ENCODE measurements at places on chromosomes 5 and 9. TPM values are rescaled to one million over a fixed set of nuclear protein-coding genes. Genes with fewer than 3 reads are reported as not detected.

PPP3R2 gene
- total RNA-seq: not detected

HCN1 gene
- not detected for total RNA-seq

WWC1 gene
- 13.2 TPM for total RNA-seq

- H3K4me1 ChIP-seq: peaks cover 28% of the 10 kb centered on the region
- DNase-seq: no peak
- H3K27me3 ChIP-seq: no peaks in the 10 kb centered on the region
These were observed 13.0 kb downstream of the APBA1 start for GRCh38 chr9:69658987-69659675.

GRCh38 chr5:65161655-65162054 lies 320.1 kb downstream of the ADAMTS6 start:
- no peak overlapping the region for H3K27ac ChIP-seq
- 0 out of 2 replicates have a peak, but pooled peaks cover 4% of the 10 kb centered on the region for H3K4me1 ChIP-seq
- no peaks in the 10 kb centered on the region for H3K27me3 ChIP-seq
- H3K36me3 ChIP-seq: no peaks in the 10 kb centered on the region

GRCh38 chr5:119417891-119418605 lies 34.2 kb upstream of the HSD17B4 start:
- no peaks in the 10 kb centered on the region for H3K36me3 ChIP-seq
- no peak for DNase-seq
- H3K27me3 ChIP-seq: no peaks in the 10 kb centered on the region
- no peaks in the 10 kb centered on the region for H3K4me1 ChIP-seq
- H3K27ac ChIP-seq: no peak overlapping the region
- H3K4me3 ChIP-seq: no peak overlapping the region

- no peak for DNase-seq
- H3K4me1 ChIP-seq: peaks cover 23% of the 10 kb centered on the region
- no peaks in the 10 kb centered on the region for H3K27me3 ChIP-seq
- H3K27ac ChIP-seq: no peak overlapping the region
These were observed 112.0 kb downstream of the VAV2 start for GRCh38 chr9:133880136-133880535.

GRCh38 chr5:88298425-88298824 lies 29.8 kb upstream of the TMEM161B start:
- no peak overlapping the region for H3K4me3 ChIP-seq
- H3K27ac ChIP-seq: no peak overlapping the region
- H3K4me1 ChIP-seq: no peaks in the 10 kb centered on the region
- no peaks in the 10 kb centered on the region for H3K27me3 ChIP-seq
- no peak for DNase-seq
- no peaks in the 10 kb centered on the region for H3K36me3 ChIP-seq

DNA sequence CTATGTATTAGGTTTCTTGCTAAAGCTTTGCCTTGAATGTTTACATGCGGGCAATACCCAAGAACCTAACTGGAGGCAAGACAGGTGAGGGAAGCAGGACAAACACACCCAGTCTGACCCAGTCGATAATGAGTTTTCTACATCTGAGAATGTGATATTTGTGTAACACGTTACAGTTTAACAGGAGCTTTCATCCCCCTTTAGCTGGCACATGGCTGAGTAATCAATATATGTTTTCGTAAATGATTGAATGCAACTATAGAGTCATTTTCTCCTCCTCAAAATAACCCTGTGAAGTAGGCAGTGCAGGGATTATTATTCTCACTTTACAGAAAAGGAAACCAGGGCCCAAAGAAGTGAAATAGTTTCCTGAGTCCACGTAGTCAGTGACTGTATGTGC lies 84.7 kb upstream of the HTR4 start:
- no peaks in the 10 kb centered on the region for H3K36me3 ChIP-seq
- H3K4me3 ChIP-seq: no peak overlapping the region
- no peak overlapping the region for H3K27ac ChIP-seq
- H3K27me3 ChIP-seq: no peaks in the 10 kb centered on the region
- peaks cover 41% of the 10 kb centered on the region for H3K4me1 ChIP-seq

- H3K27ac ChIP-seq: no peak overlapping the region
- no peak overlapping the region for H3K4me3 ChIP-seq
- no peaks in the 10 kb centered on the region for H3K4me1 ChIP-seq
- DNase-seq: no peak
These were observed 22.9 kb upstream of the ABCA1 start for GRCh38 chr9:104950838-104951237.

Measured in SJSA1 (cell line).